ENCODE measurements at places on chromosomes 2 and 18. TPM values are rescaled to one million over a fixed set of nuclear protein-coding genes. Genes with fewer than 3 reads are reported as not detected.

The DYNAP gene
- not detected for total RNA-seq

The C1D gene
- 11.8 TPM for total RNA-seq

The PFN4 gene
- 2.7 TPM for total RNA-seq

The MROH2A gene
- not detected for total RNA-seq

The SLC11A1 gene
- total RNA-seq = 0.05 TPM

The PSD4 gene
- total RNA-seq = 1.3 TPM

The CPS1 gene
- total RNA-seq = 0.53 TPM

The TMEM178A gene
- 1.9 TPM for total RNA-seq

The CHAC2 gene
- total RNA-seq = 5.2 TPM

The FIGLA gene
- not detected for total RNA-seq

The CABYR gene
- total RNA-seq = 3.0 TPM

The HES6 gene
- 7.2 TPM for total RNA-seq

The CNDP1 gene
- total RNA-seq = not detected

The CDH2 gene
- total RNA-seq = 104 TPM

The CCDC178 gene
- 1.2 TPM for total RNA-seq

The DSC3 gene
- 2.0 TPM for total RNA-seq

The PLCL1 gene
- 5.0 TPM for total RNA-seq

The SULT1C4 gene
- 20.2 TPM for total RNA-seq

The GPR55 gene
- total RNA-seq = not detected

The ABCG5 gene
- total RNA-seq = not detected

The SERPINB5 gene
- not detected for total RNA-seq

The IL1F10 gene
- total RNA-seq = not detected

The GRHL1 gene
- total RNA-seq = 0.82 TPM

The ACKR3 gene
- 3.6 TPM for total RNA-seq

The LNPK gene
- total RNA-seq = 6.8 TPM

The IL18R1 gene
- total RNA-seq = 5.3 TPM

The FASTKD2 gene
- total RNA-seq = 22.7 TPM

The KIAA2012 gene
- total RNA-seq = not detected

The TMEM169 gene
- total RNA-seq = 0.29 TPM

The SERPINB3 gene
- total RNA-seq = not detected

The GNAL gene
- total RNA-seq = 0.41 TPM

The LIMS1 gene
- total RNA-seq = 491 TPM

The SERPINB7 gene
- total RNA-seq = 0.58 TPM

The GPAT2 gene
- 5.7 TPM for total RNA-seq

The HOXD10 gene
- 2.0 TPM for total RNA-seq

The TFCP2L1 gene
- not detected for total RNA-seq

The CLEC4F gene
- total RNA-seq = 0.18 TPM

The MRPL44 gene
- total RNA-seq = 36.1 TPM

The FAM110C gene
- 0.34 TPM for total RNA-seq

The LPIN2 gene
- total RNA-seq = 19.3 TPM

The LOXHD1 gene
- total RNA-seq = not detected

The TSPYL6 gene
- 0.06 TPM for total RNA-seq

The IL36B gene
- not detected for total RNA-seq

The ACSL3 gene
- total RNA-seq = 94.0 TPM

The PREPL gene
- total RNA-seq = 28.8 TPM

The C2orf72 gene
- total RNA-seq = 0.29 TPM

The KRTCAP3 gene
- not detected for total RNA-seq
